D341Med (cell line): ENCODE measurements at places on chromosomes 1 and 21.
A peak's percentile ranks its signal among the peaks of the same experiment; 100 is the strongest.

DNA sequence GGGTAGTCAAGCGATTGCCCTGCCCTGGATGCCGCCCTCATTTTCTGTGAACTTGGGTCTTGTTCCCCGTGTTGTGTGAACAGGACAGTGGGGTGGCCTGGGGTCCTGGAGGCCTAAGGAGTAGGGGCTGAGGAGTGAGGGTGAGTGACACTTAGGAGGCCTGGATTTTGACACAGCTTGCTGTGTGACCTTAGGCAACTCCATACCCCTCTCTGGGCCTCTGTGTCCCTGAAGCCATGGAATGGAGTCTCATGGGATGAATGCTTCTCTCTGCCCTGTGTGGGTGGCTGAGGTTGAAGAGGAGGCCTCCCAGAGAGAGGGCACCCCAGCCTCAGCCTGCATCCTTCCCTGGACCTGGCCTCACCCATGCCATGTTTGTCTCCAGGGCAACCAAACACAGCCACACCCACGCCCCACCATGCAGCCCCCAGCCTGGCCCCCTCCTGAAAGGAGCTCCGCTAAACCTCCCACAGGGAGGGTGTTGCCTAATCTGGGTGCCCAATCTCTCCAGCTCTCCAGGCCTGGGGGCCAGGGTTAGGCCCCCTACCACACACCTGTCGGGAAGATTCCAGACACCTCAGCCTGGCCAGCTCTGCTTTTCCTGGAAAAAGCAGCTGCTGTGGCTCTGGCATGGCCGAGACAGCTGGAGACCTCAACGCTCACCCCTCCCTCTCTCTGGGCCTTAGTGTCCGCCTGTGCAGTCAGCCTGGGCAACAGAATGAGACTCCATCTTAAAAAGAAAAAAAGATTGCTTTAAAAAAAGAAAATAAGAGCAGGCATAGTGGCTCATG is 9.9 kb downstream of the MYOM3 start:
- no peak for DNase-seq

- no peak for DNase-seq
Measured at GRCh38 chr1:9530320-9530719, 8.9 kb upstream of the SLC25A33 start.

GRCh38 chr1:211606332-211606913 is 27.5 kb upstream of the SLC30A1 start:
- no peak for DNase-seq

DNA sequence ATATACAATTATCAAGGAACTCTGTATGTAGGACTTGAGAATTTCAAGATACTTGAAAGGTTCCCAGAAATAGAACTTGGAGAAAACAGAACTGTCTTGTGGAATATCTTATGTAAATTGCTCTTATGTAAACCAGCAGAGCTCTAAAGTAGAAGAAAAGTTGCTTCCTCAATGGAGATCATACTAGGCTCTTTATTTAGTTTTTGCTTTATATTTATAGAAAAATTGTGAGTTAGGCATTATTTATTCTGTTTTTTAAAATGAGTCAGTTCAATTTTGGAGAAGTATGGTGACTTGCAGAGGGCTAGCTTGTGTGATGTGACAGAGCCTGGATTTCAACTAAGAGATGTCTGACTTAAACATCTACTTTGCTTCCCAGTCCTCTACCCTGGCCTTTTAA is 40.4 kb downstream of the ATP6V1G3 start:
- DNase-seq: no peak

DNA sequence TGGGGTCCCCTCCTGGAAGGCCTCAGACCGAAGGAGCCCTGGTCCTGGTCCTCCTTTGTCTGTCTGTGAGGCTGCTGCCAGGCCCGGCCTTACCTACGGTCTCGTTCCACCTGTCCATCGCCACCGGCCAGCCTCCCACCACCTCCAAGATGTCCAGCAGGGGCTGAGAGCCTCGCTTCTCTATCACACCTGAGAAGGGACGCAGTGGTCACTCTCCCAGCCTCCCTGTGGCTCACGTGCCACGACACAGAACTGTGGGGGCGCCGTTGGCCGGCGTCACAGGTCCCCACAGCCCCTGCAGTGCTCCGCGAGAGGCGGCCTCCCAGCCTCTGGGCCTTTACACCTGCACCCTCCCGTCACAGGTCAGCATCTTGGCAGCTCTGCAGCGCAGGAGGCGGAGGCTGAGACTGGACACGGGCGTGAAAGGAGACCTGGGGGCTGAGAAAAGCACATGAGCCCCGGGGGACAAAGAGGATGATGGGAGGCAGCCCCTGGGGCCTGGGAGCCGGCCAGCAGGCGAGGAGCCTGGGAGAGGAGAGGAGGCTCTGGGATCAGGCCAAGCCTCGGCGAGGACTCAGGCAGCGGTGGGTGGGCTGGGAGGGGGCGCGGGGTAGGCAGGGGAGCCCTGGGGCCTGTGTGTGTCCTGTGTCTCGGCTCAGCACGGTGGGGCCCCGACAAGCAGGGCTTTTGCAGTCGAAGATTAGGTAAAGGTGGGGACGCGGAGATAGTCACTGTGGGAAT is 20.5 kb downstream of the PRXL2B start:
- no peak for DNase-seq

DNA sequence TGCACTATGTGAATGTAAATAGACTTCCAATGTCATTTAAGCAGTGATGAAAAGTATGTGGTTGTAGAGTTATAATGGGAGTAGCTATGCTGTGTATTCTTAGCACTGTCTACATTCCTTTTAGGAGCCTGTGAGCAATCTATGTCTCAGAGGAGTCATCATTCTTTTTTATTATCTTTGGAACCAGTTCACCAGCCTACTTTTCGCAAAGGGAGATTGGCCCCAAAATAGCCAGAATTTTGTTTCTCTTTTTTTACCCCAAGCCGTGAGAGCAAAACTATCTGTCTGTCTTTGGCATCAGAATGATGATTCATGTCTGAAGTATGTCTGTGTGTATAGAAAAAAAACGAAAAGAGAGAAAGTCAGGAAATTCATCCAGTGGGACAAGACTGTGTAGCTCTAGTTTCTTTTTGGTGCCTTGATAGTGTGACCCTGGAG is 44.2 kb downstream of the OSBPL9 start:
- DNase-seq: no peak

DNA sequence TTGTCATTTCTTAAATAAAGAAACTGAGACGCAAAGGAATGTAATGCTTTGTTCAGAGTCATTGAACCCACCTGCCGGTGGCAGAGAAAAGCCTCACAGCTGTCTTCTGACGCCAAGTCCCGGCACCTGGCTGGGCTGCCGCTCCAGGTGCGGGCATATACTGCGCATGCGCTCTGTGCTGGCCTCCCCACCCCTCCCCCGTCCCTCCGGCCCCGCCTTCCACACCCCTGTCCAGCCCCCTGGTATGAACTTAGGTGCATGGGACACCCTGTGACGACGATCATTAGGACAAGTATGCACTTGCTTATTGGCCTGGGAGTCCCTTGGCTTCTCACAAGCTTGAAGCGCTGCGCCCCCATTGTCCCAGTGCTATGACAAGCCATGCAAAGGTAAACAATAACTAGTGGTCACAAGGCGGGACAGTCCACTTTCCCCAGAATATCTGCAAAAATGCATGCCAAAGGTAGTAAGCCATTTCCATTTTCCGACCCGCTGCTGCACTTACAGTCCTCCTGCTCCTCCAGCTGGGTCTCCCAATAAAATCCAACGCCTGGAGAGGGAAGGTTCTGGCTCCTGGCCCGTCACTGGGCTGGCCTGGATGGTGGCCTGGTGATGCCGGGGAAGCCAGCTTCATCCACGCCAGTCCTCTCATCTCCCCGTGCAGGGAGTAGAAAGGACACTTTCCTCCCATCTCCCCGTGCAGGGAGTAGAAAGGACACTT is 100.4 kb downstream of the PSMG1 start:
- DNase-seq: no peak

- DNase-seq: no peak
Measured at GRCh38 chr1:210291081-210291764, 37.5 kb upstream of the HHAT start.

- DNase-seq: no peak
Measured at GRCh38 chr1:31818206-31818605, 2.4 kb upstream of the SPOCD1 start.

DNA sequence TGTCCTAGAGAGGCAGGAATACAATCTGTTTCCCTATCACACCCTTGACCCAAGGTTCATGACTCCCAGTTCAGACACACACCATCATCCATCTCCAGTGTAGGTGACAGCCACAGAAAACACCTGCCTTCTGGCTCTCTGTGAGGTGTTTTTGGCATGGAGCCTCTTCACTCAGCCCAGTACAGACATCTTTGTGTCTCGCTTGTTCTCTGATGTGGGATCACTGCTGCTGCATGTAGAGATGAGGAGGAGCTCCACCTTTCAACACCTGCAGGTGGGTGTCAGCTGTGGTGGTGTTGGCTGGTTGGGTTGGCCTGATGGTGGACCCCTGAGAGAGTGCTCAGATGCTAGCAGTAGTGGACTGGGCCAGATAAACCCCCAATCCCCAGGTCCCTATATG is 916.7 kb upstream of the B3GALT2 start:
- DNase-seq: no peak

DNA sequence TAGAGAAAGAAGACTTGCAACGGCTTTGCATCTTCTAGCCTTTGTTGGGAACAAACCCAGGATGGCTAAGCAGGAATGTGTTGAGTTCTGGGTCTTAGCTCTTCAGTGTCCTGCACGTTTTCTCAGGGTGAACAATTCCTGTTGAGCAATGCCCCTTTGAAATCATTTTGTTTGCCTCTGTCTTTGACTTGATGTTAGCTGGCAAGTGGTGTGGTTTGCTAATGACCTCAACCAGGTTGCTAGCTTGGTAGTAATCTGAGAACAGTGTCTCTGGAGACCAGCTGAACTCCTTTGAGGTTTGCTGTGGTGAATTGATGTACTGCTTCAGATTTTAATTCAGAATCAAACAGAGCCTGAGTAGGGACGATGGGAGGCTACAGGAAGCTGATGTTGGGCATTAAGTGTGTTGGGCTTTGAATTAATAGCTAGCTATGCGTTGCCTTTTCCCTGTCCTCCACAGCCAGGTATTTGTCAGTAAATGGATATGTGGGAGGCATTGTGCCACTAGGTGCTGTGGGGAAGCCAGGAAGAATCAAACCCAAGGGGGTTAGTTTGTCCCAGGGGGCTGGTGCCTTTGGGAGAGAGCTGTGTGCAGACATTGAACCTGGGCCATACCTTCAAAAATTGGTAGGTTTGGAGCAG is 23.3 kb upstream of the SRSF10 start:
- no peak for DNase-seq

DNA sequence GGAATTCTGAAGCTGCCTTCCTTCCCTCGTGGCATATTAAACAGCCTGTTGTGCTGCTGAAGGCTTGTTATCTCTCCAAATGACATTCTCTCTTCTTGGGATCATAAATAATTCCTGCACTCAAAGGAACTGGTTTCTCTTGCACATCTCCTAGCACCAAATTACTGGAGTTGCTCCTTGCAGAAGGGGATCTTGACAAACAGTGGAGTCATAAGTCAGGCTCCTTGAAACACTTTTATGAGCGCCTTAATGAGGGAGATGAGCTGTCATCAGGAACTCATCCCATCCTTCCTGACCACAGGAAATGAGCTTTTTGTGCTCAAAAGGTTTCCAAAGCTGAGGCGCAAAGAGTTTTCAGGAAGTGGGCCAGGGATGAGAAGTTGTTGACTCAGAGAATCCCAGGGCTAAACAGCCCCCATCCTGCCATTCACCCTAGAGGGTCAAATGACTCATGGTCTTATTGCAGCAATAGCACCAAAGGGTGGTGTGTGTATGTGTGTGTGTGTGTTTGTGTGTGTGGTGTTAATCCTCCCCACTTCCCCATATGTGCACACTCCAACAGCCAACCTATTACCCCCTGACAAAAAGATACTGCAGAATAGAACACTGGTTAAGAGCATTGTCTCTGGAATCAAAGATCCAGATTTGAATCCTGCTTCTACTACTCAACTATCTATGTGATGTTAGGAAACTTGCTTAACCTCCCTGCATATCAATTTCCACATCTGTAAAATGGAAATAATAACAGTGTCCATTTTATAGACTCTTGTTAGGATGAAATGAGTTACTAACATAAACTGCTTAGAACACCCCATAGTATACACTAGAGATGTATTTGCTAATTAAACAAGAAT is 2.8 kb upstream of the PHC2 start:
- DNase-seq: no peak

DNA sequence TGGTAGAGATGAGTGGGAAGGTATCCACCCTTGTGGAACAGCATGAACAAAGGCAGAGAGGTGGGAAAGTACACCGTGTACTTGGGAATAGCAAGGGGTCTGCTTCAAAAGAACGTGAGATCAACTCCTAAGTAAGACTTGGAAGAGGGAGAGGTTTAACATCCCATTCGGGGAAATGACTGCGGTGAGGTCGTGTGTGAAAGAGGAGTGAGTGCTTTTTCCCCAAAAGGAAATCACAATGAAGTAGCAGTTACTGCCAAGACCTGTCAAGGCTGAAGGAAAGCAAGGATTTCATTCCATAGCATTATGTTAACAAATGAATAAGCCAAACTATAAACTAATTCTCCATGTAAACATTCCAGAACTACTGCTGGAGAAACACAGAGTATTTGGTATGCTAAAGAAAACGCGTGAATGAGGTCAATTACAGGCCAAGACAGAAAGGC is 20.0 kb upstream of the SYDE2 start:
- no peak for DNase-seq

DNA sequence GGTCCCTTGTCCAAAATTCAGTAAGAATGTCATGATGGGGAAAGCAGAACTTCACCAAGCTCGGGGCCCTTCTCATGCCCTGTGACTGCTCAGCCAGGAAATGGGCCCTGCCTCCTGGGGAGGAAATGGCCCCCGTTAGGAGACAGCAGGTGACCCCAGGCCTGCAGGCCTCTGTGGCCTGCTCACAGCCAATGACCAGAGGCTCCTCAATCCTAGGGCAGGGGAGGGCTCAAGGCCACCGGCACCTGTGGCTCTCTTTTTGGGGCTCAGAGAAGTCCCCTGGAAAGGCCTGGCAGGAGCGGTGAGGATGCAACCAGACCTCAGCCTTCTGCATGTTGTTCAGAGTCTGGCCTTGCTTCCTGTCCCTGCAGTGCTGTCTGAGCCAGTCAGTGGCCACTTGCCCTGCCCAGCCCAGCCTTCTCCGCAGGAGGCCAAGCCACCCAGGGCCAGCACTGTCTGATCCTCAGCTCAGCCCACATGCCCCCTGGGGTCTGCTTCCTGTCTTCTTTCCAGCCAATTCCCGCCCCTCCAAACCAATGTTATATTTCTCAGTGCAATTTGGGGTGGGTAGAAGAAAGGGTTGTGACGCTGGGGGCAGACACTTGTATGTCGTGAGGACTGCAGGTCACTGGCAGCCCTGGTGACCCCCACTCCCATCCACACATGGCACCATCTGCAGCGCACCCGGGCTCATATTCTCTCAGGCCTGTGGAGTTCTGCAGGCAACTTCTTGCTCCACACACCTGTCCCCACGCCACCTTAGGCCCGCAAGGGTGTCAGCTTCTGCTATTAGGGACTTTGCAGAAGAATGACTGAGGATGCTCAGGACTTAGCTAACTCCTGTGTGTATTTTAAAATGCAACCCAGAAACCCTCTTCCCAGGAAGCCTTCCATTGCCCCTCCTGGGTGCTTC is 83.6 kb downstream of the ITPKB start:
- DNase-seq: no peak

- peak; percentile 30 for DNase-seq
Measured at GRCh38 chr1:228098323-228098931, 4.7 kb downstream of the C1orf35 start.

DNA sequence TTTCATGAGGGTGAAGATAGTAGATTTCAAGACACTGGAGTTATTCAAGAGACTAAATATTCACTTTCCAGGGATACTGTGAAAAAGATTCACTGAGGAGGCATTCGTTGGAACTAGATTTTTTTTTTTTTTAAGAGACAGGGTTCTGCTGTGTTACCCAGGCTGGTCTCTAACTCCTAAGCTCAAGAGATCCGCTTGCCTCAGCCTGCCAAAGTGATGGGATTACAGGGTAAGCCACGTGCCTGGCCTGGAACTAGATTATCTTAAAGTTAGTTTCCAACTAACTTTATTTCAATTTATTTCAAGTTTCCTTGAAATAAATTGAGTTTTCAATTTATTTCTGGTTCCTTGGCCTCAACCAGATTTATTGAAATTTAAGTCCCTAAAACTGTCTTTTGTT is 24.3 kb upstream of the MCL1 start:
- no peak for DNase-seq
